Nucleus accumbens (tissue), 56 donors: ENCODE measurements at places on chromosomes 7 and 10.

DNA sequence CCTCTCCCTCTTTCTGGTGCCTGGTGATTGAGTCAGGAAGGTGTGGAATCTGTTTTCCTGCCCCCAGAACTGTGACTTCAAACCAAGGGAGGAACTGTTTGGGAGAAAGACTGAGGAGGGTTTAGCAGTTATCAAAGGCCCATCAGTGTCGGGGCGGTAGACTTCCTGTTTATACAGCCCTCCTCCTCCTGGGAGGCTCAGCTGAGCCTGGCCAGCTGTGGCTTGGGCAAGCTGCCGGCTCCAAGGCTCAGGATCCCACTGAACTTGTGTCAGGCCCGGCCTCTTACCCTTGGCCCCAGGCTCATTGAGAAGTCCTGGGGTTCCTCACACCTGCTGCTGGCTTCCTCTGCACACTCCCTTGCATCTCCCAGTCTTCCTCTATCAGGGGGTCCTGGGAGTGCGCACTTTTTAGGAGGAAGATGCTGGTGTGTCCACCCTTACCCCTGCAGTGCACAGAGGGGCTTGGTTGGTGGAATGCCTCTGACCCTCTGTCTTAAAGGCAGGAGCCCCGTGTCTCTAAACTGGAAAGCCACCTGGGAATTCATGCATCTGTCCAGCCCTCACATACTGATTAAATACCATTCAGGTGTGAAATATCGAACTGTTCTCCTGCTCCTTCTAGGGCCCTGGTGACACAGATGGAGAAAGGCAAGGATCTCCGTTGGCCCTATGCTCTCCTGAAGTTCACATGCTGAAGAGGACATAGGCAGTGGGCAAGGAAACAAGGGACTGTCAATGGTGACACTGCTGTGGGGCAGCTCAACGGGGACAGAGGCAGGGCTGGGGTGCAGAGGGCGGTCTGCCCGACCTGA lies 32.4 kb downstream of the CXCL12 start:
- DNase-seq, result no peak

GRCh38 chr10:94279835-94280709 lies 82.7 kb downstream of the NOC3L start:
- DNase-seq, result peak; percentile 3

- no peak for DNase-seq
Measured at GRCh38 chr7:73387221-73387828, 46.3 kb upstream of the FZD9 start.

- no peak for DNase-seq
Measured at GRCh38 chr10:44209811-44210210, 175.1 kb downstream of the CXCL12 start.

GRCh38 chr7:3991731-3992231 lies 690.3 kb upstream of the FOXK1 start:
- no peak for DNase-seq

- no peak for DNase-seq
Measured at GRCh38 chr10:30534465-30535144, 94.9 kb downstream of the LYZL2 start.

DNA sequence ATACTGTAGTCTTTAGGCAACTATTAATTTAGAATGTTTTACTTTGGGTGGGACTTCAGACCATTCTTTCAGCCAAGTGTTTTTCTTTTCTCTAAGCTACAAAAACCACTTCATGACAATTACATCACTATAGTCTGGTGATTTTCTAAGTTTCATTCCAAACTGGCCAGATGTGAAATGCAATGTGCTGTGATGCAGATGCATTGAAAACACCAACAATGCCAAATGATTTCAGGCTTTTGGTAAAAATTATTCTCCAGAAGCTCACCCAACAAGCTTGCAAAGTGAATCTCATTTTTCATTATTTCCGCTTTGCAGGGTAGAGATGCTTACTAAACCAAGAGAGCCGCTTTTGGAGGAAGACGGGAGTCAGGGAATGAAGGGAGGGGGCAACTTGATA lies 118.4 kb upstream of the ANK3 start:
- no peak for DNase-seq

- DNase-seq, result no peak
Measured at GRCh38 chr7:95545673-95546072, 50.6 kb downstream of the PDK4 start.

DNA sequence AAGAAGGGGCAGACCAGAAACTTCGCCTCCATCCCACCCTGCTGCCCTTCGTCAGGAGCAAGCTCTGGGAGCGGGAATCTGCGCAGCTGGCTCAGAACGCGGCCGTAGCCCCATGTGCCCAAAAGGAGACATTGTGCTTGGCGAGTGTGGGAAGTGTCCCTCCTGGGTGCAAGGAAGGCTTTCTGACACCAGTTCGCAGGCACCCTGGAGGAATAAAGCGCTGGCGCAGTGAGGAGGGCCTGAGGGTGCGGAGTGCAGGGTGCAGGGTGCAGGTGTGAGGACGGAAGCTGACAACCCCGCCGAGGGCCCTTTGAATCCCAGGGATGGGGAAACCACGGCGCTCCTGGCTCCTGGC lies 811 bp downstream of the SLIT1 start:
- DNase-seq, result no peak

GRCh38 chr10:62073429-62073828 lies 171.9 kb downstream of the ARID5B start:
- DNase-seq, result no peak

DNA sequence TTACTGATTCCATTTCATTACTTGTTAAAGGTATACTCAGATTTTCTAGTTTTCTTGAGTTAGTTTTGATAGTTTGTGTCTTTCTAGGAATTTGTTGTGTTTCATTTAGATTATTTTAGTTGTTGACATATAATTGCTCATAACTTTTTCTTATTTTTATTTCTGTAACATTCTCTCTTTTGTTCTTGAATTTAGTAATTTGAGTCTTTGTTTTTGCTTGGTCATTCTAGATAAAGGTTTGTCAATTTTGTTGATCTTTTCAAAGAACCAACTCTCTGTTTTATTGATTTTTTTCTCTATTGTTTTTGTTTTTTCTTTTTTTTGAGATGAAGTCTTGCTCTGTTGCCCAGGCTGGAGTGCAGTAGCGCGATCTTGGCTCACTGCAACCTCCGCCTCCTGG lies 7.2 kb downstream of the EXOC6 start:
- DNase-seq, result no peak

GRCh38 chr7:114155116-114156110 lies 236.6 kb upstream of the PPP1R3A start:
- DNase-seq, result no peak

DNA sequence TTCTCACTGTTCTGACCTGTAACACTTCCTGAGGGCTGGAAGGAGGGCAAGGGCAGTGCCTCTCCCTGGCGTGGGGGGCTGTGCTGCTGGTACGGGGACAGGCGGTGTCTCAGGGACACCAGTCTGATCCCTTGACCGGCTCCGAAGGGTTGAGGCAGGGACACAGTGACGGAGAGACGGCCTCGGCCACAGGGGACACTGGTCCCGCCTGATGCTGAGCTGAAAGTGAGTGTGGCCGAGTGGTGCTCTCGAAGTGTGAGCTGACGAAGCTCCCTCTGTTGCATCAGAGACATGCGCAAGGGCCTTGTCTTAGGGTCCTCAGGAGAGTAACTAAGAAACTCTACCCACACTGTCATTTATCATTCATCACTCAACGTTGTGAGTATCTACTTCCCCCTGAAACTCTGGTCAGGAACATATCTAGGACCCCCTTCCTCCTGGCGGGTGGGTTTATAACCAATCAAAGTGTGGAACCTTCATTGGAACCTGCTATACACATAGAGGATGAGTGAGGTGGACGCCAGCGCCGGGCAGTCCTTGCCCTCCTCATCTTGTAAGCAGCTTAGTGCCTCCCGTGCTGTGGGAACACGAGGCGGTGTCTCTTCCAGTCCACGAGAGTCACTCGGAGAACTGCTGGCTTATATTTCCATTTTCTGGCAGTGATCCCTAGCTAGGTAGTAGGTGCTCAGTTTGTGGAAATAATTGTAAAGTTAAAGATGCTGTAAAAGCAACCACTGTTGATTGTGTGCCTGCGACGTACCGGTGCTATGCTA lies 283.1 kb downstream of the DNAJB6 start:
- no peak for DNase-seq

DNA sequence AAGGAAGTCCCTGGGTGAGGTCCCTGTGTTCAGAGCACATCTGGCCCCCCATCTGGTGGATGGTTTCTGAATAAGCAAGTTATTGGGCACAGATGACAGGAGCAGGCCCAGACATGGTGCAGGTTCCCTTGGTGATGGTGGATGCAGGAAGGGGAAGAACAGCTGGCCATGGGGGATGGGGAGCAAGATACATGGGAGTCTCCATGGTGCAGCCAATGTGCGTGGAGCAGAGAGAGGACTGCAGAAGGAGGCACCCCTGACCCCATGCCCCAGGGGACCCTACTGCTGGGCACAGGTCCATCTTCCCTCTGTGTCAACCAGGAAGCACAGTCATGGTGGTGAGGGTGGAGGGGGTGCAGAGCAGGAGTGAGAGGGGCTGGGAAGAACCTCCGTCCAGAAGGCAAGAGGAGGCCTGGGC lies 43.8 kb upstream of the RABGEF1 start:
- DNase-seq, result no peak

DNA sequence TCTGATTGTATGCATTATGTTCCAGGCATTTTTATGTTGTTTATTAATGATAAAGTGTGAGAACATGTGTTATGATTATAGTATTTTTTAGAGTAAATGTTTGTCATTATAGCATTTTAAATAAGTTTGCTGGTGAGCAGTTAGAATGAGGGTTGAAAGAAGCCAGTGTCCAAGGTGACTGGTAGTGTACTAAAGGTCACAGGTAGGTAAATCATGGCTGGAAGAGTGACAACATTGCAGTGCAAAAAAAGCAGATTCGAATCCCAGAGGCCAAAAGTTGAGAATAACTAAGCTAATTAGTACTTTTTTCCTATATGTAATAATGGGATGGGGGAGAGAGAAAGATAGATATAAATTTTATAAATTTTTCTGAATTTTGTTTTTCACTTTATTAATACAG lies 44.0 kb downstream of the RSBN1L start:
- DNase-seq, result no peak

DNA sequence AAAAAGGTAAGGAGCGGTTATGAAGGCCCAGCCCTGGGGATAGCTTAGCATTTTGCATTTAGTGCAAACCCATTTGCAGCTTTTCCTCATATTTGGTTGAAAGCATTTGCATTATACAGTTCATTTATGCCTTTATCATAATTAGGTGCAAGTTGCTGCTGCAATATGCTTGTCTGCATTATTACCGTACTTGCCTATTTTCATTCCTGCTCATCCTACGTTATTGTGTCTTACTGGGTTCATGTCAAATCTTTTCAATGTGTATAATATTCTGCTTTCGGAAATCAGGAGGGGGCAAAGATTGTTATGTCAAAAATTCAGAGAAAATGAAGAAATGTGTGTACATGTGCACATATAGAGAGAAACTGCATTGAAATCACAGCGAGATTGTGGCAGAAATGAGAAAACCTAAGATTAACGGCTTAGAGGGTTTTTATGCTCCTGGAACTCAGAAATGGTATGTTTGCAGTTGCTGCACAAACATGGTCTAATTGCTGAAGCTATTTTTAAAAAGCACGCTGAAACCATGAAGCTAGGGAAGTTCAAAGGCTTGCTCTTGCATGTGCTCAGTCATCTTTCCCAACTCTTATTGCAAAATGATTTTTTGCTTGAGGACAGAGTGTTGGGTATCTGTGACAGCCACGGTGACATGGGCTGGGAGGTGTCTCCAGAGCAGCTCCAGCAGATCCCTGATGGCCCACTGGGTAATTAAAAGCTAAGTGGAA lies 613.2 kb downstream of the SDK1 start:
- DNase-seq, result no peak

DNA sequence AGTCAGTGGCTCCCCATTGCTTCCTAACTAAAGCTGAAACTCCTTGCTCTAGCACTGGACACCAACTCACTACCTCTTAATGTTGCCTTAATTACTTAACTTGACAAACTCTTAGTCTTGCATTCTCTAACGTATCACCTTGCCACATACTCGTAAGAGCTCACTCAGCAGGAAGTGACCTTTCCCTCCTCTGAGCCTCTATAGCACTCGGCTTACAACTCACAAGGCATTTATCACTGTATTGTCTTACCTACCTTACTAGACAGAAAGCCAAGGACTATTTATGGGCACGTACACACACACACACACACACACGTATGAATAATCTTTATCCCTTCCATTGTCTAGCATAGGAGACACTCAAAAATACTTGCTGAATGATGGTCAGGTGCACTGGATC lies 21.2 kb downstream of the CEP41 start:
- no peak for DNase-seq

DNA sequence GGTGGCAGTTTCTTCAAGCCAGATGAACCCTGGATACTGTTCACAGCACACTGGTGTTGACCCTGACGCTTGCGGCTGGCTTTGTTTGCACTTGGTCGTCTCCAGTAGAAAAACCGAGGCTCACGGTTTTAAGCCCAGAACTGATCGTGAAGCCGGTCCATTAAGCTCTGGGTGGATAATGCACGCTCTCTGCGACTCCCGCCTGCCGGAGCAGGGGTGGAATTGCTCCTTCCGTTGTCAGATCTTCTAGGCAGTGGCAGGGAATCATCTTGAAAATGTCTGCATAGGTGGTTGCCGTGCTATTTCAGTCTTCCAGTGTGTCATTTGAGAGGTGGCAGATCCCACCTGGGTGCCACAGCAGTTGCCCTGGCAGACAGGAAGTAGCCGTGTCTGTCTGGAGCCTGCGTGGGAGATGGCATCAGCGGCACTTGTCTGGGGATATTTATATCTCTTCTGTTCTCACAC lies 35.9 kb upstream of the AP5Z1 start:
- peak; percentile 40 for DNase-seq
